ENCODE measurements at places on chromosomes 6 and 20.

GRCh38 chr20:44467289-44467883, 8.3 kb upstream of the TTPAL start:
- no peak for DNase-seq

- no peak for DNase-seq
Observed at GRCh38 chr20:8039042-8039441, 19.5 kb upstream of the TMX4 start.

DNA sequence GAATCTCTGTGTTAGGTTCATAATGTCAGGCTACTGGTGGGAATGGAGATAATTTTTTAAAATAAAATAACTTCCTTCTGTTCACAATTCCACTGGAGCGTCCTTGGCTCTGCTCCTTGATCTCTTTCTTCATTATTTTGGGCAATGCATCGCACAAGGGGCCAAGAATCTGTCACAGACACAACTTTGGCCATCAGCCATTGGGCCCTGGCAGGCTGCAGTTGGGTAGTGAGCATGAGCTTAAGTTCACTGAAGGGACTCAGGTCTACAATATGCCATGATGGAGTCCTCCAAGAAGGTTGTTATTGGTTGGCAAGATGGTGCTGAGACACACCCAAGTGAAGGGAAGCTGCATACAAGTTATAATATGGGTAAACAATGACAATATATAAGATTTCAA, 40.0 kb downstream of the CYP39A1 start:
- no peak for DNase-seq

DNA sequence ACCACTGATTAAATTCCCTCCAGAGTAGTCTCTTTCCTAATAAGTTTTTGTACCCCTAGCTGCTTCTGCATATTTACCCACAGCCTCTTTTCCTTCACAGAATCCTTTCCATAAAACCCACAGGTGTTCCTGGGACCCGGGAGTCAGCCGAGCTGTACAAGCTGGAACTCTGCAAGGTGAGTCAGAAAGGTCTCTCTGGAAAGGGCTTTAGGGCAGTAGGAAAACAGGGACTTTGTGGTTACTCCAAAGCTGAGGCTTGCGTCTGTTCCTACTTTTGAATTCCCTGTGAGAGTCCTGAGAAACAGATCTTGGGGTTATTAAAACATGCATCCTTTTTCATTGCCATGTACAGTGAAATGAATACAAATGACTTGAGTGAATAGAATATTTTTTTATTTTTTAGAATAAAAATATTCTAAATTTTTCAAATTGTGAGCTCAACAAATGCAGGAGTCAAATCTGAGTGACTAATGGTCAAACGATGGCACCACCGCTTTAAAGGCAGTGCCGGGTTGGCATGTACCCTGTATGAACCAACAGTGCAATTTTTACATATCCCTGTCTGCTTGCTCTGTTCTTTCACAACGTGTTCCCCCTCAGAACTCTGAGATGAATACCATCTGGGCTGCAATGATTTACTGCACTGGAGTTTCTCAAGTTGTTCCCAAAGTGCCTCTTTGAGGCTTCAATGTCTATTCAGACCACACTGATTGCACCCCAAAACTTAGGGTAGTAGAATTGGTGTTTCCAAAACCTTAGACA, 78.4 kb downstream of the GFRAL start:
- no peak for DNase-seq

DNA sequence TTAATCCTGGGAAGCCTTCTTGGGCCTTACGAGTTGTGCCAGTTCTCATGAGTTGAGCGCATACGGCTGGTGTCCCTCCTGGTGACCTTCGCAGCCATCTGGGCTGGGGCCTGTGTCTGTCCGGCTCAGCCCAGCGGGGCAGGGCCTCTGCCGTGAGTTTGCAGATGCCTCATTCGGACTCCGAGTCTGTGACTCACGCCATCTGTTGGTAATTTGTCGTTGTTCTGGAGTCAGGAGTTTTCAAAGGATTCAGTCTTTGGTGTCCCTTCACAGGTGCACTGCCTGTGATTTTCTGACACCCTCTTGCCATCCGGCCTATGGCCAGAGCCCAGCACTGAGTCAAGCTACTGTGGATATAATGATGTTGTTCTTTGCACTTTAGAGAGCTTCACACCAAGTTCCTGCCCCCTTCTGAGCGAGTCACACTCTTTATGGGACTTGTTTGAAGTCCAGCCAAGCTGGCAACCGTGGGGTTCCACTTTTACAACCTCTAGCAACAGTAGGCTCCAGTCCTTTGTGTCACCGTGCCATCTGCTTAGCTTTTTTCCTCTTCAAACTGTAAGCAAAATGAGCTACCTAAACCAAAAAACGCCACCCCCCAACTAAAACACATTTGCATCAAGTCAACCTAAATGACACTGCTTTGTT, 175.6 kb downstream of the AIG1 start:
- no peak for DNase-seq

DNA sequence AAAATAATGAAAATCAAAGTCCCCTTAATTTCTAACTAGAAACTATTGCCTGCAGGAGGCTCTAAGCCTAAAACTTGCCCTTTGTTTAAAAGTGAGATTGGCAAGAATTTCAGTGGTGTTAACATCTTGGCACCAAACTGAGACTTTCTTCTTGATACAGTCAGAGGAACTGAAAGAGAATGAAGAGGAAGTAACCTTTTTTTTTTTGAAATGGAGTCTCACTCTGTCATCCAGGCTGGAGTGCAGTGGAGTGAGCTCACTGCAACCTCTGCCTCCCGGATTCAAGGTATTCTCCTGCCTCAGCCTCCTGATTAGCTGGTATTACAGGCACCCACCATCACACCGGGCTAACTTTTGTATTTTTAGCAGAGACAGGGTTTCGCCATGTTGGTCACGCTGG, 3.6 kb downstream of the DOP1A start:
- DNase-seq = no peak

GRCh38 chr20:34549291-34549928, 9.1 kb upstream of the MAP1LC3A start:
- no peak for DNase-seq

GRCh38 chr20:10430000-10430466, 4.0 kb downstream of the MKKS start:
- DNase-seq = no peak

GRCh38 chr20:25145131-25145530, 50.4 kb upstream of the ENTPD6 start:
- no peak for DNase-seq

DNA sequence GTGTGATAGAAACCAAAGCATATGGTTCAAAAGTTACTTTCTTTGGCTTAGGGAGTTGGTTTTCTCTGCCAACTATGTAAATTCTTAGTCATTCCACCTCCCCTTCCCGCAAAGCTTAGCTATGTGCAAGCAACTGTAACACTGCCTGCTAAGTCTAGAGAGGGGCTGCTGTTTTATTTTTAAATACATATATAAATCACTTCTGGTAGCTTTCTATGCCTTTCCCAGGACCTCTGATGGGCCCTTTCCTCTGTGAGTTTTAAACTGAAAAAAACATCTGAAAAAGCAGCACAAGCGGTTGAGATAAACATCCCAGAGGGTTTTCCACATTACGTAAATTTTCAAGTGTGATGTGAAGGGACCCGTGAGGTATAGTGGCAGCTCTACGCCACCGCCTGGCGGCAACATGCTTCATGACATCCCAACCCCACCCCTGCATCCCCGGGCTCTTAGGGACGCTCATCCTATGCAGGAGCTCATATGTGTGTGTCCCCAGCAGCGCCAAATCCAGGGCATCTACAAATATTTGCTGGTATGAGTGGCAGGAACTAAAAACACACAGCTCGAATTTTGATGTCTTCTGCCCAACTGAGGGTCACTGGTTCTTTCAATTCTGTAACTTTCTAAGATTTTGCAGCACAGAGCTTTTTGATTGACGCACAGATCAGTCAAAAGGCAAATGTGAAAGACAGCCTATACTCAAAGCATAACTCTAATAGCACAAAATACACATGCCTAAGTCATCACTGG, 12.7 kb downstream of the SAYSD1 start:
- DNase-seq = no peak

DNA sequence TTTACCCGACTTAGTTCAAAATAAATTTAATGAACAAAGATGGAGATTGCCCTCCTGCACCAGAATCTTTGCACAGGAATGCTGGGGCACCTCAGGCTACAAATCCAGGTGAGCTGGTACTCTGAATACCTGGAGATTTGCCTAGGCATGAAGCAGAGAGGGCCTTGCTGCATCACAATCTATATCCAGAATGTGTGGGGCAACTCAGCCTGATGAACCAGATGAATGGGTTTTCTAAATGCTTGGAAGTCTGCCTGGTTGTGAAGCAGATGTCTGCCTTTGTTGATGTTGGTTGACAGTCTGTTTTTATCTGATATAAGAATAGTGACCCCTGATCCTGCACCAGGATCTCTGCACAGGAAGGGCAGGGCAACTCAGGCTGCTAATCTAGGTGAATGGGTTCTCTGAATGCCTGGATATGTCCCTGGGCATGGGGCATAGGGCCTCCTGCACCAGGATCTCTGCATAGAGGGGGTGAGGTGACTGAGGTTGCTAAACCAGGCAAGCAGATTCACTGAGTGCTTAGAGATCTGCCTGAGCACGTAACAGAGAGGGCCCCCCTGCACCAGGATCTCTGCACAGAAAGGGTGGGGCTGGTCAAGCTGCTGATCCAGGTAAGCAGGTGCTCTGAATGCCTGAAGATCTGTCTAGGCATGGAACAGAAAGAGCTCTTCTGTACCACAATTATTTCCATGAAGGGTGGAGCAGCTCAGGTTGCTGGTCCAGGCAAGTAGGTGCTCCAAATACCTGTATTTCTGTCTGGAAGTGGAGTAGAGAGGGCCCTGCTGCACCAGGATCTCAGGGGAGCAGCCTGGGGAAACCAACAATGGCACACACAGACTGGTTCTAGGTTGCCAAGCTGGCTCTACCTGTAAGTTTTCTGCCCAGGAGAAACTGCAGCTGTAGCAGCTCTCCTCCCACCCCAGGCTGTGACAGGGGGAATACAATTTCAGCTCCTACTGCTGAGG, 437.5 kb downstream of the MMUT start:
- DNase-seq = no peak

DNA sequence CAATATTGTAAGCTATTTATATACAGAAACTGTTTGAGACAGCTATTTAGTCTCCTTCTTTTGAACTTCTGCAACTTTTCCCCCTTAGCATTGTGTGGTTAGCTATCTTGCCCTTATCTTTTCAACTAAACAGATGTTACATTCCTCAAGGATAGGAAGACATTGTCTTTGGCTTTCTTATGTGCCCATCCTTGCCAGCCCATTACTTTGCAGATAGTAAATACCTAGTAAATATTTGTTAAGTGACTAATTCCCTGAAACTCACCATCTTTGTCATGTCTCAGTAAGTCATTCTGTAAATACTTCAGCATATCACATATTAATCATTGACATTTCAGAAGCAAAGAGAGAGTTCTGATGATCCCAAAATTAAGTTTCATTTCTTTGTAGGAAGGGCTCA, 69.1 kb upstream of the FLRT3 start:
- no peak for DNase-seq

DNA sequence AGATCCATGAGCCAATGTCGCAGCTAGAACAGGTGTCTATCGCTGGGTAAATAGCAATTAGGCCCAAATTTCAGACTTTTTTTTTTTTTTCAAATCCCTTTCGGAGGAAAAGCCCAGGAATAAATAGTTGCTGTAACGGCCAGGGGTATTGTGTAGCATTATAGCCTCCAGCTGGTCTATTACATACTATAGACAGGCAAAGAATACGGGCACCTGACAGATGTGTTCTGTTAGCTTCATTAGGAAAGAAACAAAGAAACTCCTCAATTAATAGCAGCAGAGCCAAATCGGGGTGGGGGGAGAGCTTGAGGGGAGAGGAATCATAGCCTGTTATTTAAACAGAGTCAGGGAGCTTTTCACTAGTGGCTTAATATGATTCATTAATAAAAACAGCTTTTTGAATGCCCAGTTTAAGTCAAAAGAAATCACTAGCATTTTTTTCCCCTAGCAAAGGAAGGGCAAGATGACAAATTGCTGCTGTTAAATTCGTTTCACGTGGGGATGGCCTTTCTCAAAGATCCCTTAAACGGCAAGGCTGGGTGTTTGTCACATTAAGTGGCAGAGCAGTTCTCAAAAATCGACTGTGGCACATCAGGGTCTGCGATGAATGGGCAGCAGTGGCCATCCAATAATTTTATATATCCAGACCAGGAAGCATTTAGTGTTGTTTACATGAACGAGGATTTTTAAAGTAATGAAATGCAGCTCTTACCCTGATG, 139.4 kb downstream of the ID4 start:
- no peak for DNase-seq

- DNase-seq = no peak
Observed at GRCh38 chr6:115838763-115839401, 221.8 kb downstream of the FRK start.

GRCh38 chr6:42410861-42411260, 40.9 kb downstream of the TRERF1 start:
- no peak for DNase-seq

Measured in NCI-H187 (cell line).